Fibroblast of upper back skin (primary cell): ENCODE measurements at places on chromosomes 4 and X.

- no peak for DNase-seq
Observed at GRCh38 chr4:148210661-148211060, 231.6 kb downstream of the NR3C2 start.

- DNase-seq: no peak
Observed at GRCh38 chr4:181046809-181047208, 1196.4 kb upstream of the TENM3 start.

DNA sequence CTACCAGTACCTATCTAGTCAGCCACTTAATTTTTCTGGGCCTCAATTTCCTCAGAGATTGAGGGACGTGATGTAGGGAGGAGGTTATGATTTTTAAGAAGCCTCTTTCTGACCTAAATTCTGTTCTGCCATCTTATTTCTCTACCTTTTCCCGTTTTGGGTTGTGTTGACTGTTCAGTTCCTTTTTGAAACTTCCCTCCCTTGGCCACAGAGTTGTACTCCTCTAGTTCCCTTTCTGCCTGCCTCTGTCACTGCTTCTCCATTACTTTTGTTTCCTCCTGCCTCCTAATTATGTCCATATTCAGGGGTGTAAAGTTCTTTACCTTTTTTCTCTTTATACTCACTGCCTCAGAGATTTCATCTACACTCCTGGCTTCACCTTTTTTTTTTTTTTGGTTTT, 25.4 kb downstream of the CLCN5 start:
- DNase-seq: no peak

DNA sequence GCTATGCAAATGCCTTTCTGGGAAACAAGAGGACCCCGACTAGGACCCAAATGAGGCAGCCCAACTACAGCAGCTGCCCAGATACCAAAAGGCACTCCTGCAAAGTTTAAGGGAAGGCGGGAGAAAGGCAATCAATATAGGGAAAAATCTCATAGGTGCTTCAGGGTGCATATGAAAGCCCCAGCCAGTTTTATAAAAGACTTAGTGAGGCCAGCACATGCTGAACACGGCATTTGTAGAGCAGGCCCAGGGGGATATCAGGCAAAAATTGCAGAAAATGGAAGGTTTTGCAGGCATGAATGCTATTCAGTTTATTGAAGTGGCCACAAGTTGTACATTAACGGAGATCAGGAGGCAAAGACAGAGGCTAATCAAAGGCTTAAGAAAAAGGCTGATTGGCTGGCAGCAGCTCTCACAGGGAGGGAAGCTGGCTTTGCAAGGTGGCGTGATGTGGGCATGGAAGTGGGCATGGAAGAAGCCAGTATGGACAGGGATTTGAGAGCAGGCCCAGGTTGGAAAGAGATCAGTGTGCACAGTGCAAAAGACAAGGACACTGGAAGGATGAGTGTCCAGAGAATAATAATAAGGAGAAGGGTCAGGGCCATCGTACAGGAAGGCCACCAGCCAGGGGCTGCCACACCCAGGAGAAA, 37.7 kb upstream of the UGT2B7 start:
- no peak for DNase-seq

DNA sequence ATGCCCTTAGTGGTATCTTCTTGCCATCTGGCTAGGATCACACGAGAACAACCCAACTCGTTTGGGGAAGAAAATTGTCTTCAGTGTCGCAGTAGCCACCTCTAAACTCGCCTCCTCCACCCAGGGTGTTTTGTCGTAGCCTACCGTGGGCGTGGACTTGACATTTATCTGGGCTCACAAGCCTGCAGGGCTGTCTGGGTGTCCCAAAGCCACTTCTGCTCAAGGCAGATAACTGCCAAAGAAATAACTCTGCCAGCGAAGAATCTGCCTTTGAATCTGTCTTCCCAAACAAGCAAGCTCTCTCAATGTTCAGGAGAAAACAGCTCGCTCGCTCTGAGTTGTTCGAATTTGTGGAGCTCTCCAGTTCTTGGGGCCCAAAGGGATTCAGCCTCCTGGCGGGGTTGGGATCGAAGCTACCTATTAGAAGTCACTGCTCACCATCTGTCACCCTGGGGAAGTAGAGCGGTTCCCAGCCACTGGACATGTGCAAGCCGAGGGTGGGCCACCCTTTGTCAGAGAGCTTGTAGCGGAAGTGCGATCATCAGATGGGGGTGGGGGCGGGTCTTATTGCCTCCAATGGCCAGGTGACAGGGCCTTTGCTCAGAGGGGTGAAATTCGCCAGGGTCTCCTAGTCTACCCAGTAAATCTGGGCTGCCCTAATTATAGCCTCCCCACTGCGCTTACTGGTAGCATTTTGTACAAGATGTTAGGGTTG, 14.8 kb downstream of the BLOC1S4 start:
- no peak for DNase-seq

DNA sequence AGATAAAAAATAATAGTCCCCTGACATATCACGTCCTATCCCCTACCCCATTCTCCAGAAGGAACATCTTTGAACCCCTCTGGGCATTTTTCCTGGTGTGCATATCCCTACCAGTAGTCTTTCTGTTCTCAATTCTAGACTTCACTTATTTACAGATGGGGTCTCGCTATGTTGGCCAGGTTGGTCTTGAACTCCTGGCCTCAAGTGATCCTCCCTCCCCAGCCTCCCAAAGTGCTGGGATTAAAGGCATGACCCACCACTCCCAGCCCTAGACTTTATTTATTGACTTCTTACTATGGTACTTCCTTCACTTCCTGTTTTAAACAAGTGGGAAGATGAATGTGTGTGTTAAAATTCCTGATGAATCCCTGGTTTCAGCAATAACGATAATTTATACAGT, 612 bp upstream of the RRAGB start:
- no peak for DNase-seq

DNA sequence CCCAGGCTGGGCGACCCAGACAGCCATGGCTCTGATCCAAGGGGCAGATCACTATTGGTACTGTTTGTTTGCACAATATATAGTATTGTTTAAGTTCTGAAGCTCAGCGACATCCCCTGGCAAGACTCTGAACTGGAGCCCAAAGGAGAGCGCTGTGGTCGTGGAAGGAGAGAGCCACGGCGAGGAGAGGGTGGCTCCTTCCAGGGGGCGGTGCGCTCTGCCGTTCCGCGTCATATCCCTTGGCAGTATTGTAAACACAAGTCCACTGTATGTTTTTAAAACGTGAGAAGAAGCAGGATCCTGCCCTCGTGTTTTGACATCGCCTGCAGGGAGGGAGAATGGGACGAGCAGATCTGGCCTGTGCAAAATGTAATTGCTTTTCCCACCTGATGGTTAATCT, 185.5 kb downstream of the RAB28 start:
- DNase-seq: no peak

GRCh38 chr4:147108409-147108808, 162.7 kb upstream of the TTC29 start:
- DNase-seq: no peak

DNA sequence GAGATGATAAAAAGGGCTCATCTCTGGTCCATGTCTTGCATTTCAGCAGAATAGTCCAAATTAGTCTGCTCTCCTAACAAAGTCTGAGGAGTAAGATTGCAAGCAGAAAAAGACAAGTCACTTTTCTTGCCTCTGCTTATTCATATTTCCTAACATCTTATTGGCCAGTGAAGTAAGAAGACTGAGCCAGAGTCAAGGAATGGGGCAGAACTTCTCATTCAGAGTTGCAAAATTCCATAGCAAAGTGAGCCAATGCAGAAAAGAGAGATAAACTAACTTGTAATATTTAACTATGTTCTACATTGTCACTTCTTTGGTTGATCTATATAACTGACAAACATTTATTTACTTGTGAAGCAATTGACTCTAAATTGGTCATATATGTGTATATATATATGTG, 2304.0 kb downstream of the ARAP2 start:
- DNase-seq: peak; percentile 11

GRCh38 chrX:70240751-70241150, 6.3 kb downstream of the AWAT1 start:
- DNase-seq: no peak

GRCh38 chr4:146654687-146655520, 16.2 kb downstream of the POU4F2 start:
- peak; percentile 3 for DNase-seq

DNA sequence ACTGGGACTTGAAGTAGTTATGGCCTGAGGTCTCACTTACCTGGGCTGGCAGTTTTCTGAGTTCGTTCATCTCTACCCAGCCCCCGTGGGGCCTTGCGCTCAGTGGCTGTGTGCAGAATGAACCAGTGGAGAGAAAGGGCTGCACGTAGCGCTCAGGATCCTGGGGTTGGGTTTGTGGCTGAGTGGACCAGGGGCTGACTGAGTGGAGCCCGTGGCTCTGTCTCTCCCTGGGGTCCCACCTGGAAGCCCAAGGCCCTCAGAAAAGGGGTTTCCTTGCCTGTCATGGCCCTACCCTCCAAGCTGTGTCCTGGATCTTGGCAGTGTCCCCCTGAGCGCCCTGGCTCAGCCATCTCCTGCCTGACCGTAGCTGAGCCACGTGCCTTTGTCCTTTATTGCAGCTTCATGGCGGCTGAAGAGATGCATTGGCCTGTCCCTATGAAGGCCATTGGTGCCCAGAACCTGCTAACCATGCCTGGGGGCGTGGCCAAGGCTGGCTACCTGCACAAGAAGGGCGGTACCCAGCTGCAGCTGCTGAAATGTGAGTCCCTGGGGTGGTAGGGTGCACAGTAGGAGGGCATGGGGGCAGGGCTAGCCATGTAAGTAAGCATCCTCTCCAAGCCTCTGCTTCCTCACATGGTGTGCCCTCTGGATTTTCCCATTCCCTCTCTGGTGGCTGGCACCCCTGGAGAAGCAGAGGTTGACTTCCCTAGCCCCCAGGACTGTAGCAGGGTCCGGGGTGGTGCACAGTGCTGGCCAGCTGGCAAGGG, 23.2 kb upstream of the ADD1 start:
- DNase-seq: no peak

DNA sequence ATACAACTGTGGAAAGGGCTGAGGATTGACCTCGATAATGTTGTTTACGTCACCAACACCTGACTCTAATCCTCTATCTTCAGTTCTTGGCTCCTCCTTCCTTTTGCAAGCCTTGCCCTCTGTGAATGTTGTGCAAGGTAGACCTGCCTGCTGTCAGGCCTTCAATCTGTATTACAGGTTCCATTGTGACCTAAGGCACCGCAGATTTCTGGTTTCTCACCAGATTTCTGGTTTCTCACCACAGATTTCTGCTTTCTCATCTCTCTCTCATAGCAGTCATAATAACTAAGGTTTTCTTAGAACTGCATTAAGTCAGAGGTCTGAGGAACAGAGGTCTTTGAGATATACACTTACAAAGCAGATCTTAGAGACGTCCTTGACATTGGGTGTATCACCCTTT, 51.5 kb upstream of the ETNPPL start:
- no peak for DNase-seq

- no peak for DNase-seq
Observed at GRCh38 chrX:146907391-146908240, 93.1 kb upstream of the CXorf51A start.
